ENCODE measurements at places on chromosomes 12 and 14. TPM values are rescaled to one million over a fixed set of nuclear protein-coding genes. Genes with fewer than 3 reads are reported as not detected.

DNA sequence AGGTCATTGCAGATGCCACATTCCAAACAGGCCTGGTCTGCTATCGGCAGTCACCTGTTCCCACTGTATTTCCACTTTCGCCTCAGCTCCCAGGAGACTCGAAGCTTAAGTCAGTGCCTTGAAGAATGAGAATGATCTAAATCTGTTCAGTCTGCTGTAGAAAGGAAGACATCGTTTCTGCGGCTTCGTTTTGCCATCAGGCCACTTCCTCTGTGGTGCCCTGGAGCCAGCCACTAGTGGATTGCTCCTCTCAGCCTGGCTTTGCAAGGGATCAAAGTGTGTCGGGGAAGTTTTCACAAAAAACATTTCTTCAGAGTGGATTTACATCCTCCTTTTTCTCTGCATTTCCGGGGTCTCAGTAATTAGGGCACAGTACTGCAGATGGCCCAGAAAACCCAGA is 66.7 kb downstream of the AACS start:
- ATAC-seq, result no peak

DNA sequence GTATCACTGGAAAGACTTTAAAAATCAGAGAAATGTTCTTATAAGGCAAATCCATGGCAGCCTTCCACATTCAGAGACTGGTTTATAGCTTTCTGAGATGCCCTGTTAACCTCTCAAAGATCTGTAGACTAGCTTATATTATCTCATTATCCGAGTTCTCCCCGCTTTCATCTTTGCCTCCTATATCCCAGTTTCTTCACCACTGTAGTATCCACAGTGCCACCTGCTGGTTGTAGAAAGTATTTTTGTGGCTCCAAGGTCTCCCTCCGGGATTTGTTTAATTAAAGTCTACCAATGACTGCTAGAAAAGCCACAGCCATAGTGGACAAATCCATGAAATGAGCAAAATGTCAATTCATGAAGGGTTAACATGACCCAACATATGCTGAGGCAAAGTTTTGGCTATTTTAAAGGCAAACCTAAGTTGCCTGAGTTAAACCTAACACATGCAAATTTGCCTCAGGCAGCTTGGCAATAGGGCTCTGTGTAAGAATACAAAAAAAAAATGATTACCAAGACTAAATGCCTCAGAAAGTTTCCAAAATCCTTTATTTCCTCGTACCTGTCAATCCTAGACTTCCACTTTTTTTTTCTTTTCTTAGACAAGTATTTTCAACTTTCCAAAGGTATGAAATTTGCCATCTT is 218.8 kb upstream of the BMP4 start:
- ATAC-seq, result peak; percentile 29

DNA sequence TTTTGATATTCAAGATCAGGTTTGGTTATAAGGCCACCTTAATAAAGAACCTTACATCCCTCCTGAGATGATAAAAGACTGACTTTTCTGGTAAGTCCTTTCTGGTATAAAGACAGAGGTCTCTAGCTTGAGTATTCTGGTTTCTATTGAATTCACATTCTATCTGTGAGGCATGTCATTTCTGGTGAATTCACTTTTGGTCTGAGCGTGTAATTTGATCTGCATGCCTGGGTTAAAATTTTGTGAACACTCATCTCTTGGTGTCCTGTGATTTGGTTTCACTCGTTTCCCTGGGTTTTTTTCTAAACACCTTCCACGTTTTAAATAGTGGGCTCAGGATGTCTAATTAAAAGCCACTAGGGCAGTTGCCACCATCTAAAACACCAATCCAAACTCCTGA is 12.2 kb downstream of the EIF5 start:
- ATAC-seq, result no peak

GRCh38 chr14:65412856-65413738 is 567 bp downstream of the FUT8 start:
- ATAC-seq, result peak; percentile 63

GRCh38 chr14:55951341-55952206 is 166.6 kb upstream of the PELI2 start:
- no peak for ATAC-seq

GRCh38 chr14:22865424-22866405 is 5.8 kb upstream of the LRP10 start:
- ATAC-seq, result no peak

- no peak for ATAC-seq
Observed at GRCh38 chr12:54222609-54223008, 33.8 kb upstream of the SMUG1 start.

DNA sequence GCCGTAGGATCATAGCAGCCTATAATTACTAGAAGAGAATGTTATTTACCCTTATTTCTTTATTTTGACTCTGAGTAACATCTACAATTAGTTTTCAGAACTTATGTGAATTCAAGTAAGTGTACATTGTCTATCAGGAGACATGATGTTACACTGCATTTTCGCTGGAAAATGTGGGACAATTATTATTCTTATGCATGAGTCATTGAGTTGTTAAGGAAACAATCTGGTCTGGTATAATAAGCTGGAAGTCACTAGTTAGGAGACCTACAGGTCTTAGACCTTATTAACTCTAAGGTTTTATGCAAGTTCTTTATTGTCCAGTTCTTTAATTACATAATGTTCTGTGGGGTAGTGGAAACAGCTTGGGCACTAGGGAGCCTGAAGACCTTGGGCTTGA is 5.8 kb downstream of the KTN1 start:
- no peak for ATAC-seq

- ATAC-seq, result peak; percentile 95
Observed at GRCh38 chr14:34059925-34060650, 109.2 kb upstream of the EGLN3 start.

- ATAC-seq, result no peak
Observed at GRCh38 chr12:124171231-124171979, 123.5 kb upstream of the RFLNA start.

- ATAC-seq, result no peak
Observed at GRCh38 chr14:93811020-93811419, 22.7 kb upstream of the PRIMA1 start.

- ATAC-seq, result no peak
Observed at GRCh38 chr12:29025937-29026336, 123.1 kb upstream of the FAR2 start.

DNA sequence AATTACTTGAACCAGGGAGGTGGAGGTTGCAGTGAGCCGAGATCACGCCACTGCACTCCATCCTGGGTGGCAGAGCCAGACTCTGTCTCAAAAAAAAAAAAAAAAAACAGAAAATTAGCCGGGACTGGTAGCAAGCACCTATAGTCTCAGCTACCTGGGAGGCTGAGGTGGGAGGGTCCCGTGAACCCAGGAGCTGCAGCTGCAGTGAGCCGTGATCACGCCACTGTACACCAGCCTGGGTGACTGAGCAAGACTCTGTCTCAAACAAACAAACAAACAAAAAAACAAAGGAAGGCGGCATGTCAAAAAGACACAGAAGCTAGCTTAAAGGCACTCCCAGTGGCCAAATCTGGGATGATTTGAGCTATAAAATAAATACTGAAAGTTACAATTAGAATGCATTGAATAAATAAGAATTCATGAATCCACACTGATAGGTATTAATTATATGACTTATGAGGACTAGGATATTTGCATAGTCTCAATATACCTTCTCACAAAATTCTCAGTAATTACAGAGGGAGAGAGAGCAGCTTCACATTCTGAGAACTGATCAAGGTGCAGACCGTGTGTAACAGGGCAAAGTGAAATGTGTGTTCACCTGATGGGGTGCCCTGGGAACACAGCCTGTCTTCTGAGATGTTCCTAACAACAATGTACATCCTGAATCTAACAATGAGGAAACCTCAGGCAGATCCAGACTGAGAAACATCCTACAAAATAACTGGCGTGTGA is 42.7 kb upstream of the GPR132 start:
- no peak for ATAC-seq

Gene SERPINA9
- total RNA-seq, result not detected

Gene GUCY2C
- not detected for total RNA-seq

Gene RAD9B
- 1.5 TPM for total RNA-seq

Gene KRT80
- not detected for total RNA-seq

Gene KRT82
- not detected for total RNA-seq

Gene GPR137C
- 0.35 TPM for total RNA-seq

Gene MIP
- not detected for total RNA-seq

Gene GSG1
- not detected for total RNA-seq

All from activated T-helper 17 cell treated with anti-CD3 and anti-CD28 coated beads, Interleukin-2, amount 50 U/mL, for 72 hours (primary cell).